ENCODE measurements at places on chromosomes 1 and 21.
A peak's percentile ranks its signal among the peaks of the same experiment; 100 is the strongest.

- DNase-seq: no peak
Measured at GRCh38 chr1:160420881-160421842, 20.8 kb downstream of the VANGL2 start.

- DNase-seq: no peak
Measured at GRCh38 chr1:168441745-168442144, 102.1 kb downstream of the XCL2 start.

DNA sequence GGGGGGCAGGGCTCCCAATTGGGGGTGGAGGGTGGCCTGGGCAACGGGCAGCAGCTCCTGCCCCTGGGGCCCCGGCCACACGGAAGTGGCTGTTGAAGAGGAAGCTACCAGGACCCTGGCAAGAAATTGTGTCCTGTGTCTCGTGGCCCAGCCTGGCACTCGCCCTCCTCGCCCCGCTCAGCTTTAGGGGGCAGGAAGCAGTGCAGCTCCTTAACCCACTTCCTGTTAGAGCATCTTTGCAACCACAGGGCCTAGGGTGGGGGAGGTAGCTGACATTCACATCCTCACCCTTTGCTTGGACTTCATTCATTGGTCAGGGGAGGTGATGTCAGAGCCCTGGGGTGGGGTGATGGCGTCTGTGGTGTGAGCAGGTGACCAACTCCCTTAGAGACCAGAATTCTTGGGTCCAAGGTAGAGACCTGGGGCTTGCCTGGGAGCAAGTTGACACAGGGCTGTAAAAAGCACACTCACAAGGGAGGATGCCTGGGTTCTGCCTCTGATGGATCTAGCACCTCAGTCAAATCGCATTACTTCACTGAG is at the start of gene ARHGAP30:
Gene ARHGAP30, minus strand, starts transcription at position 161 of the 540 bp plus-strand sequence. CDS start 267 bp downstream, outside the sequence.
- DNase-seq: peak; percentile 63

GRCh38 chr1:40763742-40764532 is 19.6 kb upstream of the KCNQ4 start:
- no peak for DNase-seq

DNA sequence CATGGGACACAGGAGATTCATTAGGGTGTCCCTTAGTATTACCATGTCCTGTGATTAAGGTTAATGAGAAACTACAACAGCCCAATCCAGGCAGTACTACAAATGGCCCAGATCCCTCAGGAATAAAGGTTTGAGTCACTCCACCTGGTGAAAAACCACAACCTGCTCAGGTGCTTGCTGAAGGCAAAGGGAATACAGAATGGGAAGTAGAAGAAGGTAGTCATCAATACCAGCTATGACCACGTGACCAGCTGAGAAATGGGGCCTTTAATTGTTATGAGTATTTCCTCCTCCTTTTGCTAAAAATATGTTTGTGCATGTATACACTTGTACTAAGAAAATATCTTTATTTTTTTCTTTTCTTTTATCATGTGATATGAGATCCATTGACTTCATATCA is 91.1 kb upstream of the ADAMTS5 start:
- no peak for DNase-seq

GRCh38 chr1:89673251-89673650 is 40.3 kb downstream of the LRRC8C start:
- no peak for DNase-seq

- DNase-seq: no peak
Measured at GRCh38 chr1:203669739-203670138, 43.1 kb downstream of the ATP2B4 start.

DNA sequence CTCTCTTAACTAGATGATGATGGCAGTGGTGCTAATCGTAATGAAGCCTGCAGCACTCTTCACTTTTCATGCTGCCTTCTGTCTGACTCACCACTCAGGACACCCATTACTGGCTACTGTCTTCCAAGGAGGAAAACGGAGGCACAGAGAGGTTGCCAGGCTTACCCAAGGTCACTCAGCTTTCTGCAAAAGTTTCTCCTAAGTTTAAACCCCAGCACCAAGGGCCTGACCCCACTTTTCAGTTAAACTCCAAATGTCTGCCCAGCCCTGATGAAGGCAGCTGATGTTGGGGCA is 78.1 kb upstream of the RUNX3 start:
- DNase-seq: no peak

DNA sequence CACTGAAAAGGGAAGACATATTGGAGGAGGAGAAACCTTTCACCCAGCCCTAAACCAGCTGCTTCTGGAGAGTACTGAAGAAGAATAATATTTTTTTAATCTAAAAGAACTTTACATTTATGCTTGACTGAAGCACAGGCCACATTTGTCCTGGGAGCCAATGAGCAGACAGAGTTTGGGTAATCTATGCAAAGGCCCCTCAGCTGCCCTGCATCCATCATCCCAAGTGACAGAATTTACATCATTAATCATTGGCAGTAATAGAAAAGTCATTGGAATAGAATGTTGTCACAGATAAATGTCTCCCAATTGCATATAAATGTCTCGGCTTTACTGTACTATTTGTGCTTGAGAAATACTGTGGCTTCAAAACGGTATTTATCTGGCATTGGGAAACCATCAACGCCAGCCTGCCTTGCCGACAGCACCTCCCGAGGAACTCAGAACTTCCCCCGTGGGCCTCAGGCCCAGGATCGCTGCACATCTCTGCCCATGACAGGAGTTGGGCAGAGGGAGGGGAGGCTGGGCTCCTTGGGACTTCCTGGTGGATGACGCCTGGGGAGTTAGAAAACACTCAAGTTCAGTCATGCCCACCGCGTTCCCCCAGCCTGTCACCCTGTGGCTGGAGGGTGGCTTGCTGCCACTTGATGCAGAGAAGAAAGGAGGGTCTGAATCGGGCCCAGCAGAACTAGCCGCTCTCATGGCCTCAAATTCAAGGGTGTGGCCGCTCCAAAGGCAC is 133.1 kb downstream of the CAMTA1 start:
- DNase-seq: no peak

DNA sequence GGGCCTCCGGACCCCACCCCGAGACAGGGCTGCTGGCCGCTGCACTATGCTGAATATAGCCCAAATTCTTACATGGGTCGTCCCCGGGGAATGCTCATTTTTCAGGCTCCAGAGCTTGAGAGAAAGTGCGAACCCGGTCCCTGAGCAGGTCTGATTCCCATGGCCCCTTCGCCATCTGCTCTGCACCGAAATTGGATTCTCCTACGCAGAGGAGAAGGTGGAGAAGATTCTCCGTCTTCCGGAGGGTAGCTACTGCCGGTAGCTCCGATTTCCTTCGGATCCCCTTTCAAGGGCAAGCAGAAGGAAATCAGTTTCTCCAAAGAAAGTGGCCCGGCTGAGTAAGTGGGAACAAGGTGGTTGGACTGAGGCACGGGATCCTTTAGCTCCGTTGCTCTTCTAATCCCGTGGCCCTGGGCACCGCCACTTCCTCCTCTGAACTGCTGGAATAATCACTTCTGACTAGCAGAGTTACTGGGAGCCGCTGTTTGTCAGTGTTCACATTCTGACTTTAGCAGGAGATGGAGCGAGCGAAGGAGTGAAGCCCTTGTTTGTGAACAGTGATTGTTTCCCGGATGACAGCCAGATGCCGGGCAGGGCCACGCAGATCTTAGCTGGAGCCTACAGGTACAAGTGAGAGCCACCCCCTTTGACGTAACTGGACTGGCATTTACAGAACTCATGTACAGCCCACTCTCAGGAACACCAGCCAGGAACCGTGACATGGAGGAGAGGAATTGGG is 1.1 kb upstream of the ZNF496 start:
- no peak for DNase-seq

DNA sequence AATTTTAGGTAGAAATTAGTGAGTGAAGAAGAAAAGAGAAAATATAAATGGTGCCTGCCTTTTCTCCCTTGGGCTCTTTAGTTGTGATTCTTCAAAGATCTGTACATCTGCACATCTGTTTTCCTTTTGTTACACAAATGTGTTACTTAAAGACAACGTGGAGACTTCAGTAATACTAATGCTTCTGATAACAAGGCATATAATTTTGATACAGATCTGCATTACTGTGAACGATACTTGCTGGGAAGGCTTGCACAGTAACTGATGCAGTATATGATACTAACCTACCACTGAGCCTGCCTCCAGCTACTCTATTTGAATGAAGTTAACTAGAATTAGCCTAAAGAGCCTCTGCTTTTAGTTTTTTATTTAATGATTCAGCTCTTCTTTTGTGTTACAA is 244.6 kb downstream of the COL11A1 start:
- no peak for DNase-seq

DNA sequence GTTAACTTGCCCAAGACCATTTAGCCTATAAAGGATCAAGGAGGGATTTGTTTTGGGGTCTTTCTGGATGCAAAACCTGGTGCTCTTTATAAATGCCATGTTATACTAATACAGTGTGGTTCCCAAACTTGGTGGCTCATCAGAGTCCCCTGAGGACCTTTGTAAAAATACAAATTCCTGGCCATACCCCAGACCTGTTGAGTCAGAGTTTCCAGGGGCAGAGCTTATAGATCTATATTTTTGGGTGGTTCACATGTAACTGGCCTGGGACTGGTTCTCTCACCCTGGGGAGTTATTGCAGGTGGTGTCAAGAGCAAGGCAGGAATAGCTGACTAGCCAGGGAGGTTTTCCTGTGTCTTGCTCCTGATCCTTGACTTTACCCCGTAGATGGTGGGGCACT is 136.9 kb upstream of the HNRNPU start:
- no peak for DNase-seq

- DNase-seq: no peak
Measured at GRCh38 chr21:35632711-35633110, 427.6 kb downstream of the SETD4 start.

DNA sequence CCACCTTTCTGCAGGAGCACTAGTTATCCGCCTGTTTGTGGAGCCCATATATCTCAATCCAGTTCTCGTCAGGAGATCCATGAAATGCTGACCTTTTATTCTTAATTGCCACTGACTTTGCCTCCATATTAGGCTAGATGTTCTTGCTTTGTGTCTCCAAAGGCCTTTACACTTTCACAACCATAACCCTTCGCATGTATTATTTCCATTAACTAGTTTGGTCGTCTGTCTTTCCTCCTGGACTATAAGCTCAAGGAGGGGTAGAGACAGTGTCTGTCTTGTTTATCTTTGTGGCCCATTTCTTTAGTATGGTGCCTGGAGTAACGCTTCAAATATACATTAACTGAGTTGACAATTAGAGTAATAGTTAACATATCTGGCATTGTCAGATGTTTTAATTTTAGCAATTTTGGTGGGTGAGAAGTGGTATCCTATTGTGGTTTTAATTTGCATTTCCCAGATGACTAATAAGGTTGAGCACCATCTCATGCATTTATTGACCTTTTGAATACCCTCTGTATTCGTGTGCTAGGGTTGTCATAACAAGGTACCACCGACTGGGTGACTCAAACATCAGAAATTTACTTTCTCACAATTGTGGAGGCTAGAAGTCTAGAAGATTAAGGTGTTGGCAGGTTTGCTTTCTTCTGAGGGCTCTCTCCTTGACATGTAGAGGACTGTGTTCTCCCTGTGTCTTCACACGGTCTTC is 21.7 kb upstream of the IL12RB2 start:
- no peak for DNase-seq

- DNase-seq: no peak
Measured at GRCh38 chr21:17386498-17386897, 126.3 kb upstream of the CXADR start.

- DNase-seq: no peak
Measured at GRCh38 chr1:30028283-30028682, 695.1 kb downstream of the MATN1 start.

GRCh38 chr21:24205319-24205718 is 1402.0 kb downstream of the MRPL39 start:
- no peak for DNase-seq

DNA sequence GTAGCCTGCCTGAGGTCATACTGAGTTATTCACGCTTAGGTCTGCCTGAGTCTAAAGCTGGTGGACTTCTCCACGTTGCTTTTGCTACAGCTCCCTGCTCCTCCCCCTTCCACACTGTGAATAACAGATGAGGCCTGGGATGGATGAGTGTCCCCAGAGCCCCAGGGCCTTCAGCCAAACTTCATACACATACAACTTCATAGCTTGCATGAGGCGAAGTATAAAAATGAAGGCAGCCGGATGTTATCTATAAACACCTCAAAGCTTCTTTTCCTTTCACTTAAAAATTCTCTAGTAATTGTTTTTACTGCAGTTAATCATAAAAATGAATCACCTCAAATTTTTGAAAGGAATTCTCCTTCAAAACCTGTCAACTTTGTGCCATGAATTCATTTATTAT is 70.2 kb downstream of the DAB1 start:
- no peak for DNase-seq

DNA sequence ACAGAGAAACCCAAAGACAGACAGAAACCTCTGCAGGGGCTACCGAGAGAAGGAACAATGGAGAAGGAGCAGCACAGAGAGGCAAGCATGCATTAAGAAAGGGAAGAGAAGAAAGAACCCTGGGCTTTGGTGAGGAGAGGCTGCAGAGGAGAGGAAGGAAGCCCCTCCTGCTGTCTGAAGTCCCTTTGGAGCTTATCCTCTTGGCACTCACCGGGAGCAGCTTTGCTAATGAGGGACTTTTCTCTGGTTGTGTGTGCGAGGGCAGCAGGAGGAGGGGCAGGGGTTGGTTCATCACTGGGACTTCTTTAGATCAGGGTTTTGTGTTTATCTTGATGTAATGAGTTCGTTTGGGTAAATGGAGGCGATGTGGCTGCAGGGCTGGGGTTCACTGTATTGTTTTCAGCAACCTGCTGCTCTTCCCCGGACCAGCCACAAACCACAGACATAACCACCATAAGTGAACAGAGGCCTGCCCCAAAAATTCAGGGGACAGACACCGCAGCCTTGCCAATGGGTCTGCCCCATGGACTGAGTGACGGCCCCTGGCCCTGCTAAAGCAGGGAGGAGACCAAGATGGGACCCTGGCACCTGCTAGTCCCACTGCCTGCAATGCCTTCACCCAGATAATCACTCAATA is 100.6 kb downstream of the KCND3 start:
- DNase-seq: no peak

- DNase-seq: peak; percentile 74
Measured at GRCh38 chr1:219173758-219174459, at the start of gene LYPLAL1. Gene LYPLAL1, plus strand, starts transcription at chr1:219173878. Its CDS starts 13 bp downstream, at chr1:219173891.

DNA sequence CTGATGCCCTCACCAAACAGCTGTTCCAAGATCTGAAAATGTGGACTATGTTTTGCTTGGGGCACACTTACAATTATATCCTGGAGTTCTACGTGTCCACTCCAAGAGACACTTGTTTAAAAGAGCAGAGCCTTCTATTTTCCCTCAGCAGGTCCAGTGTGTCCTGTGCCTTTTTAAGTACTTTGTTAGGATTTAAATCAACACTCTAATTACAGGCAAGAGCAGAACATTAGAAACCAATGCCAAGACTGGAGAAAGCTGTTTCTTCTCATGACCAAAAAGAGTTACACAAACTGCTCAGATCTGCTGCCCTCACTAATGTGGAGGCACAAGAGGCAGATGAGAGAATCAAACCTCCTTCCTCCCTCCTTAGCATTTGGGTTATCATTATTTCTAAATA is 452.9 kb downstream of the LMO4 start:
- DNase-seq: no peak

- no peak for DNase-seq
Measured at GRCh38 chr1:98351561-98351960, 310.0 kb upstream of the SNX7 start.

Measured in activated CD8-positive, alpha-beta memory T cell treated with anti-CD3 and anti-CD28 coated beads for 4 hours (primary cell).